ENCODE measurements at places on chromosomes 4 and X.

DNA sequence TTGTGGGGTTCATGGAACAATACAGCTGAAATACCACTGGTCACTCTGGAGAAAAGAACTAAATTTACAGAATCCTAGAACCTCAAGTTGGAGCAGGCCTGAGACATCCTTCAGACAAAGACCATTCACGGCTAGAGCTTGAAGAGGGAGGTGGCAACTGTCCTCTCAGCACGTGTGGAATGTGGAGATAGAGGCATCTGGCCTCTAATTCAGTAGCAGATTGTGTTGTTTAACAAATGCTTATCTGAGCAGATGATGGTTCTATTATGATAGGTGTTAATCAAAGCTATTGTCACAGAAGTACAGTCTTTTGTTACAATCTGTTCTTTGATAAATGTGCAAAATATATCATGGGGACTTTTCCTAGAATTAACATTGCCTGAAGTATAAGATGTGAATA is 121.7 kb upstream of the KCNIP4 start:
- no peak for DNase-seq

GRCh38 chr4:123390846-123391456 is 5.6 kb upstream of the SPRY1 start:
- no peak for DNase-seq

- no peak for DNase-seq
These were observed 16.7 kb downstream of the GAB3 start for GRCh38 chrX:154734061-154734781.

- DNase-seq, result no peak
These were observed 94.6 kb downstream of the PPP3CA start for GRCh38 chr4:101252721-101253120.

DNA sequence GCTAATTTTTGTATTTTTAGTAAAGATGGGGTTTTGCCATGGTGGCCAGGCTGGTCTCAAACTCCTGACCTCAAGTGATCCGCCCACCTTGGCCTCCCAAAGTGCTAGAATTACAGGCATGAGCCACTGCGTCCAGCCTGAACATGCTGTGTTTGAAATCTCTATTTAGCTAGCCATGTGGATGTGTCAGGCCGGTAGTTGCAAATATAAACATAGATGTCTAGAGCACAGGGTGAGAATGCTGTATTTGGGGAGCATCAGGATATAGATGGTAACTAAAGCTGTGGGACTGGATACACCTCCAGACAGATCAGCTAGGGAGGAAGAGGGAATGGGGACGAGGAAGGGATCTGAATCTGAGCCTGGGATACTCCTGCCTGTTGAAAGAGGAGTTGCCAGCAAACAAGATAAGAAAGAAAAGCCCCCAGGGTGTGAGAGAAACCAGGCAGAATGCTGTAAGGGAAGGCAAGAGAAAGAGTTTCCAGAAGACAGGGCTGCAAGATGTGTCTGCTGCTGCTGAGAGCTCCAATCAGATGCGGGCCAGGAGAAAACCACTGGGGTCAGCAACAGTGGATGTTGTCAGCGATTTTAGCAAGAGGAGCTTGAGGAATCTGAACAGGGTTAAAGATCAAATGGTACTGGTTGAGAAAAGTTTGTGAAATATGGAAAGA is 177.4 kb downstream of the PALLD start:
- DNase-seq, result no peak

DNA sequence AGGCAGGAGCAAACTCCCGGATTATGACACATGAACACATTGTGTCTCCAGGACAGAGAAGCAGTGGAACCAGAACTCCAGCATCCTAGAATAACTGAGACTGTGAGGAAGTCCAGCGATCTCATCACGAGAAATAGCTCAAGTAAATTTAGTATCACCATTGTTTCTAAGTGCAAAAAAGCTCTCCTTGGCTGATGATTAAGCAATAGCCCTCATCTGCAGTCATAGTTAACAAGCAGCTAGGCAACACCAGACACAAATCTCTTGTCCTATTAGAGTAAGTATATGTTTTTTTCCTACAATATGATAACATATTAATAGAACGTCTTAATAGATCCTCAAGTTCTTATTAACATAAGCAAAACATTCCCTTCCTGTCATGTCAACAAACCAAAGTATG is 2.4 kb upstream of the CFAP299 start:
- DNase-seq, result no peak

GRCh38 chrX:38347136-38347535 is 5.3 kb upstream of the OTC start:
- no peak for DNase-seq

GRCh38 chr4:8047837-8048678 is 108.4 kb upstream of the AFAP1 start:
- no peak for DNase-seq

GRCh38 chrX:37455381-37455780 is 106.2 kb downstream of the PRRG1 start:
- no peak for DNase-seq

- DNase-seq, result no peak
These were observed 133.4 kb upstream of the NAP1L5 start for GRCh38 chr4:88831031-88831430.

All from germinal center (tissue), 1 donor.